ENCODE measurements at places on chromosomes 3 and 15.

DNA sequence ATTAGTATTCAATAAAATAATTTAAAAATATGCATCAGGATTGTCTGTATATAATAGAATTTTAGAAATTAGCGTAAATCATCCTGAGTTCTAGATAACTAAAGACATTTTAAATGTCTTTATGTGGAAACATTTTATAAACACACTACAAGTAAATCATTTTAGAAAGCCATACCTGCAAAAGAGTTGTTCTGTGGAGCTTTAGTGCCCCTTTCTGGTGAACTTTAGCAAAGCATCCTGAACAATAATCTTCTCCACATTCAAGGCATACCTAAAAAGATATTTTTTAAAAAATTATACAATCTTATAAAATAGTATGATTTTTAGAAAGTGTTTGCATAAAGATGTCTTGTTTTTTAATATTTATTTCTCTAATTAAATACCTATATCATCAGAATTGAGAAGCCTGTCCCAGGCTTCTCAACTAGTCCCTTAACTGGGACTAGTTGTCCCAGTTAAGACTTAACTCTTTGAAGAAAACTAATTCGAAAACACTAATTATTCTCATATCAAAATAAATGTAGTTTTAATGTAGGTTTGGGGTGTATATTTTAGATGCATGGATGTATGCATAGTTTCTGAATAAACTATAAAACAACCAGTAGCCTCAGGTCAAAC lies 29.7 kb downstream of the ZBBX start:
- no peak for DNase-seq

GRCh38 chr3:183895296-183895695 lies 10.6 kb upstream of the PARL start:
- peak; percentile 85 for DNase-seq

DNA sequence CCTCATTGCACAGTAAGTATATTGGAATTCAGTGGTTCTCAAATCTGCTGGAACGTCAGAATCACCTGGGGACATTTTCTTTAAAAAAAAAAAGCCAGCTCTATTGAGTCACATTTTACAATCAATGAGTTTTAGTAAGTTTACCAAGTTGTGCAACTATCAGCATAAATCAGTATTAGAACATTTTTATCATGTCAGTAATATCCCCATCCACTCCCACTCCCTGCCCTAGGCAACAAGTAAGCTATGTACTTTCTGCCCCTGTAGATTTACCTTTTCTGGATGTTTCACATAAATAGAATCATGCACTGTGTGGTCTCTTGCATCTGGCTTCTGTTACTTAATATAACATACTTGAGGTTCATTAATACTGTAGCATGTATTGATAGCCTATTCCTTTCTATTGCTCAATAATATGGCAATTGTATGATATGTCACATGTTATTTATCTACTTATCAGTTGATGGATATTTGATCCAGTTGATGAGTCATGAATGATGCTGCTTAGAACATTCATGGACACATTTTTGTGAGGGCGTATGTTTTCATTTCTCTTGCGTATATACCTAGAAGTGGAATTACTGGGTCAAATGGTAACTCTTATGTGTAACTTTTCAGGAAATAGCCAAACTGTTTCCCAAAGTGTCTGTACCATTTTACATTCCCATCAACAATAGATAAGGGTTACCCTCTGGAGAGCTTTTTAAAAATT lies 180.5 kb downstream of the THSD4 start:
- no peak for DNase-seq

- no peak for DNase-seq
Observed at GRCh38 chr3:123762805-123763204, 121.3 kb downstream of the MYLK start.

DNA sequence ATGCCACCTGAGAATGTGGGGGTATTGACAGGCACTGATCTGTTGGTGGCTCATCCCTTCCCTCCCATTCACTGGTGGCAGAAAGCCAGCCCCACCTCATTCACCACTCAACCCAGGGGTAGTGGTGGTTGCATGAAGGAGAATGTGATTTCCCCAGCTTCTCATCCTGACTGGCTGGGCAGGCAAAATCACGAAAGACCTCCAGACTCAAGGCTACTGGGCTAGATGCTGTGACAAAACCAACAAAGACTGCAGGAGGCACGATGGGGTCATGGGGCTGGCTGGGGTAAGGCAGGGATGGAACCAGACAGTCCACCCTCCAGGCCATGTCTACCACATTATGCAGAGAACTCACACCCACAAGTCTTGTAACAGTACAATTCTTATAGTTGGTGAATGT lies 33.9 kb downstream of the FSTL1 start:
- DNase-seq = no peak

GRCh38 chr3:53969086-53969485 lies 77.4 kb upstream of the SELENOK start:
- DNase-seq = no peak

DNA sequence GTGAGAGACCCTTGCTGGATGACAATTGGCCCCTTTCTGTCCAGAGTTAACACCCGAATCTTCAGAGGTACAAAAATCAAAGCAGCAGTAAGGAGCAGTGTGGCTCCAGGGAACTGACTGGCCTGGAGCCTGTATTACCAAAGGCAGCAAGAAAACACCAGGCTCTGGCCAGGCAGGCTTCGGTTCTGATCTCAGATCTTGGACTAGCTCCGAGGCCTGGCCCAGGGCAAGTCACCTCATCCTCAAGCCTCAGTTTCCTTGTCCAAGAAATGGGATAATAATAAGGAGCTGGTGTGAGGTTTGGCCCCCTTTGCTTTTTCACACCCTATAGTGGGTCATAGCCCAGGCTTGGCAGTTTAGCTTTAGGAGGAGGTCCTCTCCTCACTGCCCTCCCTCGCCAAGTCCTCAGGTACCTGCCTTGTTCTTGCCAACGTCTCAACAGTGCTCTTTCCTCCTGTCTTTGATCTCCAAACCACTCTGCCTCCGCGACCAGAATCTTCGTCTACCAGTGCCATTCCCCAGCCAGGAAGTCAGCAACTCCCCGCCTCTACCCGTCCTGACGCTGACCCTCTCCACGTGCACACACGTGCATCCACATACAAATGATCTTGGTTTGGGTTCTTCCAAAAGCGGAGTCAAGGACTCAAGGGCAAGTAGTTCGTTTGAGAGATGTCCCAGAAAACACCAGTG lies 82.6 kb upstream of the TLE3 start:
- no peak for DNase-seq

DNA sequence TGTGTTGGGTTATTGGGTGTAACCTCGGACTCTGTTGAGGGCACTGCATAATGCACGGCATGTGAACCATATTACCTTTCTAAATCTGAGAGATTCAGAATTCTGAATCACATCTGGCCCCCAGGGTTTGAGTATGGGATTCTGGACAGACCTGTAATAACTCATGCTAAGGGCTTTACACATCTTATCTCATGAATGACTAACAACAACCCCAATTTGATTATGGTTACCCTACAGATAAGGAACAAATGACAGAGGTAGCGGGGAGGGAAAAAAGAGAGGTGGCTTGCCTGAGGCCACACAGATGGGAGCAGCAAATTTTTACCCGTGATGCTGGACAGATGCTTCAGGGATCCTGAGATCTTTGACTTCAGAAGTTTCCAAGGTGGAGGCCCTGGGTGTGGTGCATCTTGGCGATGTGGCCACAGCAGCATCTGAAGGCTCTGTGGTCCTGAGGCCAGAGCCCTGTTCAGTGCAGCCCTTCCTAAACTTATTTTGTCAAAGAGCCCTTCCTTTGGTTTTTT lies 43.8 kb downstream of the POMGNT2 start:
- DNase-seq = no peak

DNA sequence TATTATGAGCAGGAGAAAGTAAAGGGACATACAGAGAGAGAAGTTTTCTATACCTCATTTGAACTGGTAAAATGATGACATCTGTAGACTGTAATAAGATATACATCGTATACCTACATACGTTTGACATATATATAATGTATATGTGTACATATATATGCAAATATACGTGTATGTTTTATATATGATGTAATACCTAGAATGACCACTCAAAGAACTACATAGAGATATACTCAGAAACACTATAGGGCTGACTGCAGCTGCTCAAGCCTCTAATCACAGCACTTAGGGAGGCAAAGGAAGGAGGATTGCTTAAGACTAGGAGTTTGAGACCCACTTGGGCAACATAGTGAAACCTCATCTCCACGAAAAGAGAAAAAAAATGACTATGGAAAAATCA lies 48.5 kb upstream of the MCTP2 start:
- no peak for DNase-seq

- peak; percentile 43 for DNase-seq
Observed at GRCh38 chr3:165194511-165195240, 1.5 kb downstream of the SLITRK3 start.

GRCh38 chr3:38519000-38519399 lies 22.9 kb downstream of the EXOG start:
- no peak for DNase-seq

DNA sequence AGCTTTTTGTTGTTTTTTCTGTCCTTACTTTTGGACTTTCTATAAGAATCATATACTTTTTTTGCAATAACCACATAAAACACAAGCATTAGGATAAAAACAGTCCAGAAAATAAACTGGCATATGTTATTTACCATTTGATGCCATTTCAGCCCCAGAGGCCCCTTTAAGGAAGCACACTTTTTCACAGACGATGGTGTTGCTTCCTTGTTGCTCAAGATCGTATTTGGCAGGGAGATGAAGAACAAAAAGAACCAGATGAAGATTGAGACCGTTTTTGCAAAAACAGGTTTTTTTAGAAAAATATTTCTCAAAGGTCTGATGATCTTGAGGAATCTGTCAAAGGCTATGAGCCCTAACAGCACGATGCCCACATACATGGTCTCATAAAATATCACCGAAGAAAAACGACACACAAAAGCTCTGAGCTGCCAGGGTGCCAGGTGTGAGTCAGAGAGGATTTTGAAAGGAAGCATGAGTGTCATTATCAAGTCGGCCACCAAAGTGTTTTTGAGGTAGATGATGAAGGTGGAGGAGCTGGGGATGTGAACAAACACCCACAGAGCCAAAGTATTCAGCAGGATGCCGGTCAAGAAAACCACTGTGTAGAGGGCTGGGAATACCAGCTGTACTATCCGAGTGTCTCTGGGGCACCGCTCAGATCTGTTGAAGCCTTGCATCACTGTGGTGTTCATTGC lies 902 bp downstream of the P2RY13 start:
- DNase-seq = no peak

DNA sequence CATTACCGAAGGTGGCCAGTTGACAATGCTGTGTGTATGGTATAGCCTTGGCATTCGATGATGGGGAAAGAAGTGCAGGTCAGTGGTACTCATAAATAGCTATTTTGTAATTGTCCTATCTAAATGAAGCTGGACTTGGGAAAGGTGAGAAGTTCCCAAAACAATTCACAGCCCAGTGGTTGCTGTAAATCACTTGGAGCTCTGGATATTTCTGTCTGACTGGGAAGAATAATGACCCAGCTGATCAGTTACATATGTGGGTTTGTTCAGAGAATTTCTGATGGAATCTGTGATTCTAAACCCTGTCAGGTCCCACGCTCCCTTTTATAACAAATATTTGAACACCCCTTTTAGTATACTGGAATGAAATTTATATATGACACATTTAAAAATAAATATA lies 133.9 kb upstream of the PFN2 start:
- no peak for DNase-seq

- DNase-seq = no peak
Observed at GRCh38 chr3:134144694-134145093, 106.0 kb downstream of the RYK start.

GRCh38 chr3:98329392-98330124 lies 24.1 kb upstream of the OR5K4 start:
- peak; percentile 19 for DNase-seq

DNA sequence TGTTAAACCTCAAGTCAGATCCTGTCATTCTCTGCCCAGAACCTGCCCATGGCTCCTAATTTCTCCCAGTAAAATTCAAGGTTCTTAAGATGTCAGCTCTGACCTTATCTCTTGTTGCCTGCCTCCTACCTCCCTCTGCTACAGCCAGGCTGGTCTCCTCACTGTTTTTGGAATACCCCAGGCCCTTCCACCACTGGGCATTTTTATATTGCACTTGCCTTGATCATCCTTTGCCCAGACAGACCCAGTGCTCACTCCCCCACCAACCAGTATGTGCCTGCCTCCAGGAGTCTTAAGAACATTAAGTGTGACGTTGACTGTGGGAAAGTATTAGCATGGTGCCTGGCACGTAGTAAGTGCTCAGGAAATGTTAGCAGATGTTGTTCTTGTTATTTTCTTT lies 3.1 kb downstream of the MITF start:
- no peak for DNase-seq

GRCh38 chr15:63514531-63514943 lies 10.1 kb downstream of the USP3 start:
- no peak for DNase-seq

GRCh38 chr3:42702982-42703694 lies 540 bp upstream of the HHATL start:
- peak; percentile 35 for DNase-seq

GRCh38 chr3:32354362-32354778 lies 37.3 kb upstream of the CMTM7 start:
- DNase-seq = no peak

DNA sequence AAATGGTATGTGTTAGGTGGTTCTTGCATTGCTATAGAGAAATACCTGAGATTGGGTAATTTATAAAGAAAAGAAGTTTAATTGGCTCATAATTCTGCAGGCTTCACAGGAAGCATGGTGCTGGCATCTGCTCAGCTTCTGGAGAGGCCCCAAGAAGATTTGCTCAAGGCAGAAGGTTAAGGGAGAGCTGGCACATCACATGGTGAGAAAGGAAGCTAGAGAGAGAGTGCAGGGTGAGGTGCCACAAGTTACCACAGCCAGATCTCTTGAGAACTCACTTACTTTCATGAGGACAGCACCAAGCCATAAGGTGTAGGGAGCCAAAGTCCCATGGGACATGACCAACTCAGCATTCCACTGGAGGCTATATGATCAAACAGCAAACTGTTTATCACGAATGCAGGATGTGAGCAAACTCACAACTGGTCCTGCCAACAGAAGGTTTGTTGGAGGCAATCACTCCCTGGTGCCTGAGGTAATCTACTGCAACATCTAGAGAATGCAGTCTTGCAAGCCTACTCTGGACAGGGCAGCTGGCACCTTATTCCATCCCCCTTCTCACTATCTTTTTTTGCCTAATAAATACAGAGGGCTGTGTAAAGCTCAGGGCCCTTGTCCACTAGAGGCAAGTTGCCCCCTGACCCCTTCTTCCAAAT lies 28.1 kb upstream of the CCR2 start:
- no peak for DNase-seq

DNA sequence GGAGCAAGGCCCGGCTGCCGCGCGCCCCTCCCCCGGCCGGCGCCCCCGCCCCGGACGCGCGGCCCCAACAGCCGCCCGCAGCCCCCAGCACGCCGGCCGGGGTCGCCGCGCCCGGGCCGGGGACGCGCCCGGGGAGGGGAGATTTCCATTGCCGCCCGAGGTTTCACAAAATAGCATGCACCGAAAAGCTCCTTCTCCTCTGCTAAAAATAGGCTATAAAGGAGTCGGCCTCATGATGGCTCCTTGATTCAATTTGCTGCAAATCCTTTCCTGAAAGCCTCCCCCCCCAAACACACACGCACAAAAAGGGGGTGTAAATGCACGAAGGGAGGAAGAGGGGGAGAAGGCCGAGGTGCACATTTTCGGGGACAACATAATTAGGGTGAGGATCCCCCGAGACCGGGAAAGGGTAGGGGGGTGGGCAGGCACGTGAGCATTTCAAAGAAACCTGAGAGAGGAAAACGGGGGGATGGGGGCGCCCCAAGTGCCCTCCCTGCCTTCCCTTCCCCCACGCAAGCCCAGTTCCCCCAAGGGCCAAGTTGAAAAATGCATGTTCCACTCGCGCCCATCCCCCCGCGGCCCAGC lies 734 bp downstream of the TBL1XR1 start:
- DNase-seq = peak; percentile 82

- DNase-seq = no peak
Observed at GRCh38 chr15:78155355-78155939, 6.3 kb downstream of the IDH3A start.

All from H7 (cell line).